Activated T-cell treated with anti-CD3 and anti-CD28 coated beads for 1 hour (primary cell): ENCODE measurements at places on chromosomes 6 and 20.

GRCh38 chr6:43743682-43744381 is 26.2 kb upstream of the VEGFA start:
- no peak for DNase-seq

GRCh38 chr6:131791476-131791875 is 16.3 kb upstream of the ENPP1 start:
- DNase-seq: no peak

GRCh38 chr6:168451805-168452517 is 11.0 kb downstream of the SMOC2 start:
- DNase-seq: no peak

DNA sequence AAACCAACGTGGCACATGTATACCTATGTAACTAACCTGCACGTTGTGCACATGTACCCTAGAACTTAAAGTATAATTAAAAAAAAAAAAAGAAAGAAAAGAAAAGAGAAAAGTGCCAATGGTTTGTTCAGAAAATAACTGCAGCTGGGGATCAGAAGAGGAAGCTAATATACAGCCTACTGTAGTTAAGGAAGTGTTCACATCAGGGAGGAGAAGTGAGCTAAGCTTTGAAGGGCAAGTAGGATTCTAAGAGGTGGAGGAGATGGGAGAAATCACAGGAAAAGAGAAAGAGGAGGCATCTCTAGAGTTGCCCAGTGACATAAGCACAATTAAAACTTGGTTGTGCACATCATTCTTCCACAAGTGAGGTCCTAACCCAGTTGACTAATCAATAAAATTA is 214.4 kb upstream of the DTNBP1 start:
- DNase-seq: no peak

DNA sequence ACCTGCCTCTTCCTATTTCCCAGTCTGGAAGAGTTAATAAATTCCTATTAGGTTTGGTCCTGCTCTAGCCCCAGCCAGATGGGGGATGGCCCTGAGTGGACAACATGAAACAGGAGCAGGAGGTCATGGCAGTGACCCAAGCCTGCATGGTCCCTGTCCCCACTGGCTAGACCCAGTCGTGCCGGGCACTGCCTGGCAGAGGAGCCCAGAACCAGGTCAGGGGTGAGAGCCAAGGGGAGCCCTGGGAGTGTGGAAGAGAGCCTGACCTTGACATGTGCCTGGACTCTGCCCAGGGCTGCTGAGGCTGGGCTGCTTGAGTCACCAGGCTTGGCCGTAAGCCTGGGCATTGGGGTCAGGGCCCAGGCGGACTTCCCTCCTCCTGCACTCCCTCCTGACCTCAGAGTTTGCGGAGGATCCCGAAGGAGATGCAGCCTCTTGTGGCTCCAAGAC is 3.6 kb downstream of the AVP start:
- DNase-seq: no peak

DNA sequence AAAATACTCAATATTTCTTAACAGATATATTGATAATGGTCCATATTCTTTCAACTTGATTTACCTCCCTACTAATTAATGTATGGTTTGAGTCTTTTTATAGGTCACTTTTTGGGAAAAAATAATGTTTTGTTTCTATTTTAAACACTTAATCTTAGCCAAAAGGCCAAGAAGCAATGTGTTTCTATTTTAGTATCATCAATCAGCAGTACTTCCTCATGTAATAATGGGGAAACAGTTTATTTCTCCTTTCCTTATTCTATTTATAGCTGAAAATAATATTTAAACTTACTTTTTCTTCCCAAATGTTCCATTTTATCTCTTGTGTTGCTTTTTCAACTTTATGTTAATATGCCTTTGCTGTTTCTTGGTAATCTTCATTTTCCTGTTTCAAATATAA is 295.1 kb downstream of the ALDH8A1 start:
- no peak for DNase-seq

DNA sequence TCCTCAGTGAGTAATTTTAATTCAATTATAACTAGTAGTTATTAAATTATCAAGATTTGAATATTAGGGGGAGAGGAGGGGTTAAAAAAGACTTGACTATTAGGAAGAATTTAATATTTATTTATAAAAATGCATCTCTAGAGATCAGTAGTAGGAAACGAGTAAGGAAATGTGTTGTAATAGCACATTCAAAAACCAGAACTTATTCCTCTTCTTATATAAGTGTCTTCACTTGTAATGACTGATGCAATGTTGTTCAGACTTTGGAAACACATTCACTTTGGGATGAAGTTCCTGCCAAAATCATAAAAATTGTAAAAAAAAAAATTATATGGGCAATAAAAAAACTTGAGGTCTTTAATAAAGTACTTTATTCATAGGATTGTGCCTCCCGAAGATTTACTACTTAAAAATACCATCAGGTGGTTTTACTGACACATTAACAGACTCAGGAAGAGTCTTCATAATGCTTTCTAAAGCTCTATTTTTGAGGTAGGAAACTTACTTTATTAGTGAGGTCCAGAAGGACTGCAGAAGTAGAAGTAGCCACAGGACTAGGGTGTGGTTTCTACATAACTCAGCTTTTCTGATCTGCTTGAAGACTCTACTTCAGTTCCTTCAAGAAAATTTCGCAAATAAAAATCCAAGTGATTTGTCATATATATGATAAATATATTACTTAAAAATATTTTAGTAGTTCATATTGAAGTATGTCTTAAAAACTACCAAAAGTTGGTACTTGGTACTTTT is 59.8 kb downstream of the CCDC170 start:
- no peak for DNase-seq

GRCh38 chr20:53016071-53016470 is 43.9 kb downstream of the TSHZ2 start:
- no peak for DNase-seq

- DNase-seq: no peak
Observed at GRCh38 chr6:13920552-13920951, 4.2 kb upstream of the RNF182 start.

GRCh38 chr6:4180652-4181255 is 45.4 kb upstream of the ECI2 start:
- no peak for DNase-seq

DNA sequence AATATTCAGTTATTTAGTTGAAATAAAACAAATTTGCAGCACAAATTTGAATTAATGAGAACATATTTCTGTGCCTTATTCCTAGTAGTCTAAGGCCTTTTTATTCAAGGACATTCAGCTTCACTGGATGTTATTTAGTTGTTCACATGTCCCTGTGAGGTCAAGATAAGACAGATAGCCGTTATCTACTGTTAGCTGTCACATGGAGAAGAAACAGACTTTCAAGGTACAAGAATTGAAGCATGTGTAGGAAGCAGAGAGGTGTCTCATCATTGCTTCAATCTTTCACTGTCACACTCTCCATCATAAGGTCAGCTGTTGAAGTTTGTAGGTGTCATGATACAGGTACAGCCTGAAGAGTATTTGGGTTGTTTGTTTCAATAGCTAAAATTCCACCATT is 112.9 kb upstream of the JAG1 start:
- no peak for DNase-seq

DNA sequence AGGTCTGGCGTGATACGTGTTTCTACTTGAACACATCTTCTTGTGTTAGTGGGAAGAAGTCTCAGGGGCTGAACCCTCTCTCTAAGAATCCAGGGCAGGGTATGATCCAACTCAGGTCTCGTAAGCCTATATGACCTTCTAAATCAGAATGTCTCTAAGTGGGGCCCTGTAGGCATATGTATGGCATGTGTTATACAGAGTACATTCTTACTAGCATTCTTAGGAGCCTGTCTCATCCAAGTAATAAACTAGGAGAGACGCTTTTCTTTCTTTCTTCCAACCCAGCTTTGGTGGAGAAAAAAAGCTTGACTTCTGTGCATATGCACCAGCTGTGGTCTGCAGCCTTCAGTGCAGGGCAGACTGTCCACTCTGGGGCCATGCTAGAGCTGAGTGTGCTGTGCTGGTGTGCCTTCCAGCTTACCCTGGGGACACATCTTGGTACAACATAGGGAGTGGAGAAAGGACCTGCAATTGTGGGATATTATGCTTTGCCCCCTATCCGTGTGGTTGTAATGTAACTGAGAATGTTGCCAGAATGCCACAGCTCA is 47.3 kb downstream of the L3MBTL3 start:
- DNase-seq: no peak

DNA sequence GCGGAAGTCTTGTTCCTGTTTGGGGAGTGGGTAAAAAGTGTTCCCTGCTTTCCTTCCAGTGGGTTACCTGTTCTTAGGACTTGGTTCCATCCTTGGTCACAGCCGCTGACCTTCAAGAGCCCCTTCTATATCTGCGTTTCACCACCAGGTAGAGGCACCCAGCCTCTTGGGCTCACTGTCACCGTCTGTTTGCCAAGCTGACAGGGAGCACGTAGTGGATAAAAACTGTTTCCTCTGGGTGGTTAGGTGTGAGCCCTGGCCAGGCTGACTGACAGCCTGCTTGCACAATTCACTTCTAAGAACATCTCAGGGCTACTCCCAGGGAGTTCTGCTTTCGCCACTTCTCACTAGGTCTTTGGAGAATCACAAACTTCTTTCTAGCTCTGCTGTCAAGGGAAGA is 1.8 kb upstream of the JPH2 start:
- DNase-seq: no peak

DNA sequence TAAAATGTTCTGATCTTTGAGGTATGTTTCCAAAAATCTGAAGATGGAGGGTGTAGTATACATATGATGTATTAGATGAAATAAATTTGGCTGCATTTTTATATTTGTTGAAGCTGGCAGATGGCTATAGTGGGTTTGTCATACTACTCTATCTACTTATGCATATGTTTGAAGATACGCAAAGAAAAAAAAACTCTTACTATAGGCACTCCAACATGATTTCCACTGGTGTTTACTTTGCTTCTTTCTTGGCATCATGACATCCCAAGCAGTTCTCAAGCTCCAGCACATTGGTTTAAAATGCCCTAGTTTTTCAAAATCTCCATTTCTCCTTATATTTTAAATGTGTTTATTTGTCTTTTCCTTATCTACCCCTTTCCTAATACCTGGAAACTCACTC is 711.8 kb downstream of the PHF3 start:
- no peak for DNase-seq

DNA sequence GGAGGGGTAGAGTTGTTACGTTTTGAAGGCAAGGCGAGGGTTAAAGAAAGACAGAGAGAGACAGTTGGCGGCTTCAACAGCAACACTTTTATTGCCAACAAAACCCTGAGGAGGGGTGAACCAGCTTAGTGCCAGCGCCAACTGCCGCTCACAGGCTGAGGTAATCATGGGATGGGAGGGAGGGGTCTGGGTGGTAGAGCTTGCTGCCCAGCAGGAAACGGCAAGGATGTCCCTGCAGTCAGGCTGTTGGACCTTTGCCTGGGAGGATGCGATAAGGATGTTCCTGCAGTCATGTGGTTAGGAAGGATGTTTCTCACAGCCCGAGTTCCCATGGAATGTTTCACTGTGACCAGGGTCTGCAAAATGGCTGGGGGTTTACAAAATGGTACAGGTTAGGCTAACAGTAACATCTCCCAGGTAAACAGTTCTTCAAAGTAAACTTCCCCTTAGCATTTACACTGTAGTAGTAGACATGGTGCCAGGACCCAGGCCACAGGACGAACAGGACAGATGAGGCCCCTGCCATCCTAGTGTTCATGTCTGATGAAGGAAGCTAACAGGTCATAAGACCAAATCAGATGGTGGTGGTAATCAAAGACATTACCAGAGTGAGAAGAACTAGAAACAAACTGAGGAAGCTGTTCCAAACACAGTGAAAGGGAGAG is 647.3 kb upstream of the DEFB115 start:
- no peak for DNase-seq

DNA sequence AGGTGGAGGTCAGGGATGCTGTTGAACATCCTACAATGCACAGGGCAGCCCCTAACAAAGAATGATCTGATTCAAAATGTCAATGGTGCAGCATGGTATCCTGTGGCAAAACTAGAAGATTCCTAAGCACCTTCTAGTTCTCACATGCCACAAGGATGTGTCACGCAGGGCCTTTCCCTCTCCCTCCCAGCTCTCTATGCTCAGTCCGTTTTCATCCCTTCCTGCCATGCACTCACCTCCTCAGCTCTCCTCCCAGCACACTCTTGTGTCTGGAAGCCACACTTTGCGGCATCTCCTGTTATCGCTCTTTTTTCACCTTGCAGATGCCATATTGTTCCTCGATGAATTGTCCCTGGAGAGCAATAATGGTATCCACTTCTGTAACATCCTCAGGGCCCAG is 263.4 kb downstream of the CDC5L start:
- no peak for DNase-seq

DNA sequence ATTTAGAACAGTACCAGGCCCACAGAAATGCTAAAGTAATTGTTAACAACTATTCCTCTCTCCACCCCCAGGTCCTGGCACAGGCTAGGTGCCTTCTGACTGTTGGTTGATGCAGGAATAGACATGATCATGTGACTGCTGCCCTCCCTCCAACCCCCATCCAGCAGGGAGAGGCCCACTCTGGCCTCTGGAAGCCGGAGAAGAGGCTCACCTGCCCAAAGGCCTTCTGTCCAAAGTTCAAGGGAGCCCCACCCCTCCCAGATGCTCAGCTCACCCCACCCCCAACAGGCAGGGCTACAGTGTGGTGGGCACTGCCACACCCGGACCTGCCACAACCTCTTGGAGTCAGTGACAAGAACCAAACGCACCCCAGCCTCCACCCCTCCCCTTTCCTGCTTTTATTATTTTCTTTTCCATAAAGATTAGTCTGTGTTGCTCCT is 26.9 kb upstream of the FOXP4 start:
- no peak for DNase-seq

- DNase-seq: peak; percentile 41
Observed at GRCh38 chr6:125780540-125781313, 10.0 kb upstream of the NCOA7 start.

GRCh38 chr20:51531141-51531710 is 11.3 kb downstream of the NFATC2 start:
- DNase-seq: peak; percentile 40
